Muscle of leg (tissue), 16 donors: ENCODE measurements at places on chromosomes 7 and 10. TPM values are rescaled to one million over a fixed set of nuclear protein-coding genes. Genes with fewer than 3 reads are reported as not detected.

DNA sequence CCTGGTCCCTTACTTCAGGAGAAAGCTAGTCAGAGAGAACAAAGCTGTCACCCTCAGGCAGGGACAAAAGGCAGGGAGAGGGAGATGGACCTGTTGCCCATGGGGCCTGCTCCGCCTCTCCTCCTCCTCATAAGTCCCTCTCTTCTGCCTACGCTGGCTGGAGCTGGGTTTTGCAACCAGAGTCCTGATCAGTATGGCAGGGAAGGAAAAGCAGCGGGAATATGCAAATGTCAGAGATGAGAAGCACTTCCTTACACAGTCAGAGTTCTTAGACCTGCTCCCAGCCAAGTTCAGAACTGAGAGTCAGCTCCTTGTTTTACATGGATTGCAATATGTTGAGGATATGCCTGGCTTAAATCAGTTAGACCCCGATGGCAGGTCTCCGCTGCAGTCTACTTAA is 231.1 kb downstream of the ADAM12 start:
- no peaks in the 10 kb centered on the region for H3K27me3 ChIP-seq
- no peak overlapping the region for H3K27ac ChIP-seq
- no peak overlapping the region for H3K4me3 ChIP-seq
- H3K4me1 ChIP-seq: peaks cover 24% of the 10 kb centered on the region
- DNase-seq: no peak
- H3K36me3 ChIP-seq: no peaks in the 10 kb centered on the region

DNA sequence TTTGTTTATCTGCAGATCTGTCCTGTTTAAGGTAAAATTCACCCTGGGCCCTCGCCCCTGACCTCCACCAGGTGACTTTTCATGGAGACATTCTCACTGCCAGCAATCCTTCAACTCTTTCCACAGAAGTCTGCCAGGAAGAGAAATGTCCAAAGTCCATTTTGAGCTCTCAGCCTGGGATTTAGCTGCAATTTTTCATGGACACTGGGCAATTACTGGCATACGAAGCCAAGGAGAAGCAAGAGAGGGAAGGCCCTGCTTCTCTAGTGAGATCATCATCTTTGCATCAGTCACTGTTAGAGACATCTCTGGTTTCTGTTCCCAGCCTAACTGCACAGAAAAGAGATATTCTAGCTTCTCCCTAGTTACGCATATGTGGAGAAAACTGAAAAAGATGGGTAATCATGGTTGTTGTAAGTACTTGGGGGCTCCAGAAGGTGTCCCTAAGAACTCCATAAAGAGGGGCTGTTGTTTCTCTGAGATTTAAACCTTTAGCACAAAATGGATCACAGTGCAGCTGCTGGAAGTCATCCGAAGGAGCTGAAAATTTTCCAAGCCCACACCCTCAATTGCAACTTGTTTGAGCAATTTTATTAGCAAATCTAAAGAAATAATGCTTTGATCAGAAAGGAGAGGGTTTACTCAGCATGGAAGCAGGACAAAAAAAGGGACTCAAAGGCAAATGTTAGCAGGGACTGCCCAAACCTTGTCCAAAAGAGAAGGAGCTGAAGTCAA is 168.9 kb downstream of the SNX10 start:
- peaks cover 9% of the 10 kb centered on the region for H3K4me1 ChIP-seq
- H3K4me3 ChIP-seq: no peak overlapping the region
- H3K27me3 ChIP-seq: no peaks in the 10 kb centered on the region
- peak; percentile 57 for DNase-seq

DNA sequence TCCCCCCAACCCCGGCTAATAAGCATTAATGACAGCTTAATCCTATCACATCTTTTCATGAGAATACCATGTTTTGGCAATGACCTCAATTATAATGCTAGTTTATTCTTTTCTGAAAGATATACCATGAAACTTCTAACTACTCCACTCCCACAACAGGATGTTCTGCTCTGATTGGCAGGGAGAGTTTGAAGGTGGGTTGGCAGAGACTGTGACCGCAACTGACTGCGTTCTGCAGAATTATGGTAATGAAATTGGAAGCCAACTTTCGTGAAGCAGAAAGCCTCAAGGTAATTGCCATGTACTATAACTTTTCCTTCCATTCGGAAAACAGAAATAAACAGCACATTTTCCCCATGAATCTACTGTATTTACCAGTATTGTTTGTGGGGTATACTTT is 288.2 kb upstream of the SEMA3D start:
- no peak overlapping the region for H3K4me3 ChIP-seq
- H3K4me1 ChIP-seq: no peaks in the 10 kb centered on the region
- H3K27ac ChIP-seq: no peak overlapping the region
- no peaks in the 10 kb centered on the region for H3K27me3 ChIP-seq
- no peak for DNase-seq
- H3K36me3 ChIP-seq: no peaks in the 10 kb centered on the region

DNA sequence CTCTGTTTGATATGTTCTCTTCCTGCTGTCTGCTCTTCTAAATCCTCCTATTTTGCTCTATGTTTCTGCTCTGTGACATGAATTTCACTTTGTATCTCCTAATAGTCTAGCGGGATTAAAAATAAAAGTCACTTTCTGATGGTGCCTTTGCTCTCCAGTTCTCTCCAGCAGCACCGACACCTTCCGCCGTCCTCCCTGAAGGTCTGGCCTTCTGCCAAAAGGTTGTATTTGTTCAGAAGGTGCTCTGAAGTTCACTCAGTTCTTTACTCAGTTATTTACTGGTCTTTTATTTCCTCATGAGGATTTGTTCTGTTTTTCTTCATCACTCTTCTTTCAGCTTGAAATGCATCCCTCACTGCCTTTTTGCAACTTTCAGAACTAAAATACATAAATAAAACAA is 11.2 kb upstream of the EPHA1 start:
- H3K27ac ChIP-seq: no peak overlapping the region
- peaks cover 12% of the 10 kb centered on the region for H3K4me1 ChIP-seq
- no peaks in the 10 kb centered on the region for H3K27me3 ChIP-seq

GRCh38 chr10:33781606-33782395 is 447.3 kb upstream of the NRP1 start:
- DNase-seq: peak; percentile 91
- H3K4me3 ChIP-seq: no peak overlapping the region
- no peaks in the 10 kb centered on the region for H3K36me3 ChIP-seq
- no peaks in the 10 kb centered on the region for H3K27me3 ChIP-seq

- no peak overlapping the region for H3K4me3 ChIP-seq
- no peak overlapping the region for H3K27ac ChIP-seq
- no peaks in the 10 kb centered on the region for H3K4me1 ChIP-seq
- DNase-seq: no peak
- H3K27me3 ChIP-seq: no peaks in the 10 kb centered on the region
Measured at GRCh38 chr10:122413327-122413726, 38.8 kb downstream of the PLEKHA1 start.

- no peak for DNase-seq
- no peaks in the 10 kb centered on the region for H3K4me1 ChIP-seq
- no peaks in the 10 kb centered on the region for H3K27me3 ChIP-seq
- H3K4me3 ChIP-seq: no peak overlapping the region
Measured at GRCh38 chr7:84507529-84507928, 312.9 kb upstream of the SEMA3A start.

- no peaks in the 10 kb centered on the region for H3K36me3 ChIP-seq
- DNase-seq: no peak
- H3K4me3 ChIP-seq: no peak overlapping the region
- H3K4me1 ChIP-seq: peaks cover 2% of the 10 kb centered on the region
Measured at GRCh38 chr7:142391191-142391992, 133.5 kb upstream of the PRSS58 start.

The RAB19 gene
- not detected for total RNA-seq

The ABCB8 gene
- total RNA-seq: 13.4 TPM

The SFTPA1 gene
- not detected for total RNA-seq

The NUTM2D gene
- total RNA-seq: 5.7 TPM
